Activated CD4-positive, alpha-beta T cell treated with anti-CD3 and anti-CD28 coated beads, Interleukin-2, amount 50 U/mL, for 4 hours (primary cell): ENCODE measurements at places on chromosomes 16 and 17.
A peak's percentile ranks its signal among the peaks of the same experiment; 100 is the strongest.

- DNase-seq = peak; percentile 59
Measured at GRCh38 chr17:17119533-17119932, 77.3 kb downstream of the MPRIP start.

- DNase-seq = no peak
Measured at GRCh38 chr16:87052506-87052905, 264.7 kb downstream of the C16orf95 start.

GRCh38 chr16:10883004-10883403 lies 6.0 kb downstream of the CIITA start:
- no peak for DNase-seq

DNA sequence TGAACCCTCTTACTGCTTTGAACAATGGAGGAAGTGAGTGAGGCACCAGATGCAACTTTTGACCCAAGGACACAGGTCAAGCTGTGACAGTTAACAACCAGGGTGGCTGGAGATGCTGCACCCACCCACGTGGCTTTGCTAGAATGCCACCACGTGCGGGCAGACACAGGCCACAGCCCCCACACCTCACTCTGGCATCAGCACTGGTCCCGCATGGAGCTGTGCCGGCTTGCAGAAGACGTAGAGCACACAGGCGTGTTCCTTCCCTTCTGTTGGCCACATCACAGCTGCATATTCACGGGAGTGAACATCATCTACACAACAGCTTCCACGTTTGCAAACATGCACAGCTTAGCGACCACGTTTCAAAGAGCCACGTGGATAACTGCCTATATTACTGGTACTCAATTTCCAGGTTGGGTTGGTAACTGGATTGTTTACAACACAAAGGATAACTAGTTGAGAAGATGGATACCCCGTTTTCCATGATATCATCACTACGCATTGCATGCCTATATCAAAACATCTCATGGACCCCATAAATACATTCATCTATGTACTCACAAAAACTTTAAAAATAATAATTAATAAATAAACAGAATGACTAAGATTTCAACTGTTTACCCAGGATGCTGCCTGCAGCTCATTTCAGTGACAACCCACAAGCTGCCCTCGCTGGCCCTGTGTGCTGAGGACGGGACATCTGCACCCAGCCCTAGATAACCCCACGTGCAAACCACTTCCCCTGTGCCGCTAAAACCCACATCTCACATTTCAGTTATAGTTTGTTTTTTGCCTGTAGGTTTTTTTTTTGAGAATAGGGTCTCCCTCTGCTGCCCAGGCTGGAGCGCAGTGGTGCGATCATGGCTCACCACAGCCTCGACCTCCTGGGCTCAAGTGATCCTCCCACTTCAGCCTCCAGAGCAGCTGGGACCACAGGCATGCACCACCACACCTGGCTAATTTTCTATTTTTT lies 132.0 kb downstream of the ANKRD11 start:
- no peak for DNase-seq

DNA sequence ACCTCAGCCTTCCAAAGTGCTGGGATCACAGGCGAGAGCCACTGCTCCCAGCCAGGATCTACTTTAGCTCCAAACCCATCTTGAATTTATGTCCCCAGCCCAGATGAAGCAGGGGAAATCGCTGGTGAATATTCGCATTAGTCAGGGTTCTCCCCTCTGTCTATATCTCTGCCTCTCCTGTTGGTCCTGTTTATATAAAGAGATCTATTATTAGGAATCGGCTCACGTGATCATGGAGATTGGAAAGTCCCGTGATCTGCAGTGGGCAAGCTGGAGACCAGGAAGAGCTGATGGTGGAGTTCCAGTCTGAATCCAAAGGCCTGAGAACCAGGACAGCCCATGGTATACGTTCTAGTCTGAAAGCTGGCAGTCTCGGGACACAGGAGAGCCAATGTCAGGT lies 382.8 kb downstream of the SEC14L1 start:
- no peak for DNase-seq

DNA sequence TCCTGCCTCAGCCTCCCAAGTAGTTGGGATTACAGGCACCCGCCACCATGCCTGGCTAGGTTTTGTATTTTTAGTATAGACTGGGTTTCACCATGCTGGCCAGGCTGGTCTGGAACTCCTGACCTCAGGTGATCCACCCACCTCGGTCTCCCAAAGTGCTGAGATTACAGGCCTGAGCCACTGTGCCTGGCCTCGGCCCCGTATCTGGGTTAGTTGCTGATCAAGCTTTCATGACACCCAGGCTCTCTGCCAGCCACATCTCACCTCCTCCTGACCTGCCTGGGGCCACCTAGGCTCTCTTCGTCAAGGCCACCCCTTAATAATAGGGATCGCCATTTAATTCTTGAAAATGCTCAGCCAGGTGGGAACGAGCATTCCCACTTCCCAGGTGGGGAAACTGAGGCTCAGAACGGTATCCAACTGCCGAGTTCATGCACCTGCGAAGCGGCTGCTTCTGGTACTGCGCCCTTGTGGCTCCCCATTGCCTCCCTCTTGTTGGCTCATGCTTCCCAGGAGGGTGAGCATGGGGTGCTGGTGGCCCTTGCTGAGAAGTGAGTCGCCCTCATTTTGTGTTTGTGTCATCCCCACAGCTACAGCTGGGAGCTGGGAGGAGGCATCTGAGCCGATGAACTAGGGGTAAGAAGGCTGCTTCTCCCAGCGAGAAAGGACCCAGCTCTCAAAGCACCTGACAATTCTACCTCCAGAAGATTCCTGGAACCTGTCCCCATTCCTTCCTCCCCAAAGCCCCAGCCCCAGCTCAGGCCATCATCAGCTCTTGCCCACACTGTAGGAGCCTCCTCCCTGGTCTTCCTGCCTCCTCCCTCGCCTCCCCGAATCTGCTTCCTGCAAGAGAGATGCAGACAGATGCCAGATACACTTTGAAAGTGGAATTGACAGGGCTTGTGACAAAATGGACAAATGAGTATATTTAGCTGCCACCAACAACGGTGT lies 17.3 kb upstream of the SNN start:
- DNase-seq = no peak
